ENCODE measurements at places on chromosomes 1 and 21.

- no peak for DNase-seq
These were observed 2.5 kb upstream of the MX2 start for GRCh38 chr21:41359286-41359685.

DNA sequence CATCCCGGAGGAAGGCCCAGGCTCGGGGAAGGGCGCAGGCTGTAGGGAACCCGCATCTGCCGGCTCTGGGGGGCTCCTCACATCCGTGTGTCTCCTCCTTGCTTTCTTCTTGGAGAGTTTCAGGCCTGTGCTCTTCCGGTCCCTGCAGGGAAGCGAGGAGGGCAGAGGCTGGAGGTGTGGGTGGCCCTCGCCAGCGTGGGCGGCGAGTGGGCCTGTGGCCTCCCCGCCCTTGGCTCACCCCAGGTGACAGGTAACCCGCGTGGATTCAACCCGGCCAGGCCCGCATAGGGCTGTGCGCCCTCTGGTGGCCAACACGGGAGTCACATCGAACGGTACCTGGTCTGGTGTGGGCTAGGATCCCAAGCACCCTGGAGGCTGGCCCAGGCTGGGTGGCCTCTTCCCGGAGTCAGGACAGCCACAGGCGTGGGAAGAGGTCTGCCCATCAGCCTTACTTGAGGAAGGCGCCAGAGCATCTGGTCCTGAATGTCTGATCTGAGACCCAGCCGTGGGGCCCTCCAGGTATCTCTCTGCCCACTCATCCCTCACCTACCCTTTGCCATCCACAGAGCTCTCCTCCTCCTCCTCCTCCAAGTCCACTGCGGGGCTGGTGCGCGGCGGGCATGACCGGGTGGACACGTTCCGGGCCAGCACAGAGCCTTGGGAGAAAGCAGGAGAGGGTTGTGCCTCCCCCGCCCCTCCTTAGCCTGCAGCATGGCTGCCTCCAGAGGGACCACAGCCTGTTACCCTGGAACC is 9.6 kb upstream of the TNFRSF25 start:
- DNase-seq: peak; percentile 64

DNA sequence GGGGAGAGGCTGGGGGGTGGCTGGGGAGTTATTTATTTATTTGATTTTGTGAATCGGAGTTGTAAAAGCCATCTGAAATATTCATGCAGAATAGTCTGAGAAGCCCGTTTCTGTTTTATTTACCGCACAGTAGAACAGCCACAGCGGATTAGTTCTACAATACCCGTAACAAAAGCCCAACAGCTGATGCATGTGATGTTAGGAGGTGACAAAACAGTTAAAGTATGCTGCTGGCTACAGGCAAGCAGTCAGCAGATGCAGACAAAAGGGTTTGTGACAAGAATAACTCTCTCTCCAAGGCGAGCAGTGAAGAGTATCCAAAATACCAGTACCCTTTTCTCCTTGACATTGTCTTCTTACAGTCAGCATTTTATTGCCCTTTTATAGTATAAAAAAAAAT is 42.0 kb downstream of the PROX1 start:
- no peak for DNase-seq

DNA sequence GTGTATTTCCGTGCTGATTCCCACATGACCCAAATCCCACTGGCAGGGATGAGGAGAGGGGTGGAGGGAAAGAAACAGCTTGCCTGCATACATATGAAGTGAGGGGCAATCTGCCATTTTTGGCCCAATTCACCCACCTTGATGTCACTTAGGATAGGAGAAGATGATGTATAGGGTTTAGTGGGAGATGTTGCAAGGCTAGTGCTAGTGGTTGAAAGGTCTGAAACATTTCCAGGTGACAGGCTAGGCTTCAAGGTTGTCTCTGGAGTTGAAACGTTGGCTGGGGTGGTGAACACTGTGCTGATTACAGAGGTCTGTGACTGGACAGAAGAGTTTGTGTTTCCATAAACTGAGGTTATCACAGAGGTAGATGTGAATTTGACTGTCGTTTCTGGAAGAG is 12.1 kb downstream of the CD34 start:
- no peak for DNase-seq

GRCh38 chr1:59967141-59967697 is 40.6 kb upstream of the CYP2J2 start:
- DNase-seq: peak; percentile 95

GRCh38 chr1:29713857-29714256 is 477.5 kb downstream of the PTPRU start:
- no peak for DNase-seq

DNA sequence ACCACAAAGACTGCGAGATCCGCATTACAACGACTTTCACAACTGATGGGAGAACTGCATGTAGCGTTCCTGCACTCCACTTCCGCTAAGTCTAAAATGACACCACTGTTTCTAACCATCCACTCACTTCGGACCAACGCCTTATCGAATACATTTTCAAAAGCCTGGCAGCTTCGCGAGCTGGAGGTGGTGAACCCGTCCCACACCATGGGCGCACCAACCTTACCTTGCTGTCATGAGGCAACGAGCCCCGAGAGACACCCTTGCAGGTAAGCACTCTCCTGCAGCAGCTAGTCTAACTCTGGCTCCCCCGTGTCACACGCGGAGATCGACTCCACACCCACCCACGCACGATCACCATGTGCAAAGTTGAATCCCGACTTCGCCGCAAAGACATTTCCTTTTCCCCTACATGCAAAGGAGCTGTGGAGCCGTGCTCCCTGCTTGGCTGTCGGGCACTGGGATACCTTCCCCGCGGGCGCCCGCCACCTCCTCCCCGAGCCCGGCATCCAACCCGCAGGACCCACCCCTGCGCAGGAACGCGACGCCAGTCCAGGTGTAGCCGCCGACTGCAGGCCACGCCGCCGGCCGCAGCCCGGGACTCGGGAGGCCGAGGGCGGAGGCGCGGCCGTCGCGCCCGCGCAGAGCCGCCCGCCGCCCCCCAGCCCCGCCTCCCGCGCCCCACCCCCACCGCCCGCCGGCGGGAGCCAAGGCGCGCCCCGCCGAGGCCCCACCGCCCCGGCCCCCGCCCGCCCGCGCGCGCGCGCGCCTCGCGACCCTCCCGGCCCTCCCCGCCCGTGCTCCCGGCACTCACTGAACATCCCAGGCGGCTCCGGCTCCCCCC is 629 bp downstream of the TAF5L start:
- peak; percentile 74 for DNase-seq

- no peak for DNase-seq
These were observed 29.4 kb upstream of the TMPRSS2 start for GRCh38 chr21:41537356-41537755.

DNA sequence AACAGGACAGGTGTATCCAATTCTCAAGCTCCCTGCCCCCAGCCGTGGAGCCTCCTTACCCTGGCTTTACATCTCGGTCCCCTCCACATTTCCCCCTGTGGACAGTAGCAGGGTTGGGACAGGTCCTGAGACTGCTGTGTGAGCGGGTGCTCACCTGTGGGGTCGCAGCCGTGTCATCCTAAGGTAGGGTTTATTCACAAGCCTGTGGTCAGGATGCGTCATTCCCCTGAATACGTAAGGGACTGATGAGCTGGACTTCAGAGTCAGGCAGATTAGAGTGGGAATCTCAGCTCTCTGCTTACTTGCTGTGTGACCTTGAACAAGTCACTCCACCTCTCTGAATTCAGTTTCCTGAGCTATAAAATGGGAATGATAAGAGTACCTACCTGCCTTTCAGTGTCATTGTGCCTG is 17.7 kb downstream of the ZNF362 start:
- DNase-seq: no peak

DNA sequence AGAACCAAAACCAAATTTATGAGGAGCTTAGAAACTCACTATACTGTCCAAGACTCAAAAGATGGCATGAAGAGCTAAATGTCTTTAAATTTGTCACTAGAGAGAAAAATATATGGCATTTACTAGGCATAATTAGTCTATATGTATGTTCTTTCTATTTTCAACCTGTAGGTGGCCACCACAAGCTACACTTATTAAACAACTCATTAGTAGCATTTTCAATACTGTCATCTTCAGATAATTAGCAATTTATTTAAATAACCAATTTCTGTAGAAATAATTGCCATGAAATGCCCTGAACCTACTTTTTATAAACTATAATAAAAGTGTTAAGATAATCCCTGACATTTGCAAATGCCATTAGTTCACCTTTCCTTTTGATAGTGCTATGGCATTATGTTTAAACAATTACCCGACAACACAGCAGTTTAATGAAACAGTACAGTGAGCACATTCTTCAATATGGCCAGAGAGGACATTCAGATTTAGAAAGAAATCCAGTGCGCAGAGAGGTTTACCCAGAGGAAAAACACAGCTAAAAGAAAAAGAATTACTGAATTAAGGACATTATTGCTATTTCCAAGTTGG is 522.5 kb downstream of the PTBP2 start:
- DNase-seq: peak; percentile 40

DNA sequence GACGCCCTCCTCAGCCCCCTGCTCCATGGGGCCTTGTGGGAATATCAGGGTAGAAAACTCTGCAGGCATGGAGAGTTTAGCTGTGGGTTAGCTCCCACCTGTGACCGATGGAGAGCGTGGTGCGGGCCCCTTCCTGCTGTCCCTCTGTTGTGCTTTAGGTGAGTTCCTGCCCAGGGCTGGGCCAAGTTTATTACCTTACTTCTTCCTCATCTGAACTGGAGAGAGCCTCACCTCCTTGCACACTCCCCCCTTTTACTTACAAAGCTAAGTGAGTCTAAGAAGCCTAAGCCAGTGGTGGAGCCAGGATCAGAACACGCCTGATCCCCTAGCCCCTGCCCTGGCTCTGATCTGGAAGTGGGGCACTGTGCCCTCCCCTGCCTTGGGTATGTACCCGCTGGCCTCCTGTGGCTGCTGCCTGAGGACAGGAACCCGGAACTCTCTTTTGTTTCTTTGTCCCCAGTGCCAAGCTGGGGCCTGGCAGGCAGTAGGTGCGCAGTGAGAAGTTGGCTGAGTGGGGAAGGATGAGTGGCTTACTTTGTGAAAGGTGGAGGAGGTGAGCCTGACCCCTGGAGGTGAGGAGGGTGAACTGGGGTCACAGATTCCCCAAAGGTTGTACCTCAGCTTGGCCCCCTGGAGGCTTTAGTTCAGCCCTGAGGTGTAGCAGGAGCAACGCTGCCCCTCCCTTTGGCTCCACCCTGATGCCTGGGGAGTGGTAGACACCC is 32.9 kb downstream of the ARHGEF10L start:
- DNase-seq: peak; percentile 1

DNA sequence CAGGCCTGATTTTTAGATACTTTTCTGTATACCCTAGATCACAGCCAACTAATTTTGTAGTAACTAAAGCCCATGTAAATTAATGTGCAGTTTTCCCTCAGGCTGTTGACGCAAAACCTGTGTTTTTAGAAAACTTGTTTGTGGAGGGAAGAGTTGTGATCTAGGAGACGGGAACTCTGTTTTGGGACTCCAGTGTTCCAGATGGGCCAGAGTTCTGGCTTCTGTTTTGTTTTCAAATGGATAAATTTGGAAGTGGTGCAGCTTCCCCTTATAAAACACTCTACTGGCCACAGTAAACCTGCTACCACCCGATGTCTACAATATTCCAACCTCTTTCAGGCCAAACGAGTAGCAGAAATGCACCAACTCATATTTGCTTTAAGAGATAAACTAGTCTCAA is 13.6 kb upstream of the GPR88 start:
- DNase-seq: no peak

- no peak for DNase-seq
These were observed 6.1 kb downstream of the PFKFB2 start for GRCh38 chr1:207058878-207059867.

- DNase-seq: no peak
These were observed 14.1 kb downstream of the SUCO start for GRCh38 chr1:172547071-172547470.

GRCh38 chr1:170114906-170115305 is 30.9 kb upstream of the NTMT2 start:
- peak; percentile 62 for DNase-seq

GRCh38 chr1:118786454-118787155 is 201.5 kb downstream of the TBX15 start:
- DNase-seq: no peak

GRCh38 chr1:35112668-35113067 is 33.5 kb downstream of the ZMYM1 start:
- no peak for DNase-seq

DNA sequence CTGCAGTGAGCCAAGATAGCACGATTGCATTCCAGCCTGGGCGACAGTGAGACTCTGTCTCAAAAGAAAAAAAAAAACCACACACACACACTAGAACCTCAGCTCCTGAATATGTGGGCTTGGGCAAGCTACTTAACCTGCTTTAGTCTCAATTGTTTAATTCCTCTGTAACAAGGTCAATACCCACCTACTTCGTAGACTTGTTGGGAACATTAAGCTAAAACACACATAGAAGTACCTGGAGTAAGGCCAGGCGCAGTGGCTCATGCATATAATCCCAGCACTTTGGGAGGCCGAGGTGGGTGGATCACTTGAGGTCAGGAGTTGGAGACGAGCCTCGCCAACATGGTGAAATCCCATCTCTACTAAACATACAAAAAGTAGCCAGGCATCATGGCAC is 77.1 kb downstream of the CLSTN1 start:
- no peak for DNase-seq

- peak; percentile 97 for DNase-seq
These were observed 739.7 kb upstream of the NCAM2 start for GRCh38 chr21:20258542-20258941.

DNA sequence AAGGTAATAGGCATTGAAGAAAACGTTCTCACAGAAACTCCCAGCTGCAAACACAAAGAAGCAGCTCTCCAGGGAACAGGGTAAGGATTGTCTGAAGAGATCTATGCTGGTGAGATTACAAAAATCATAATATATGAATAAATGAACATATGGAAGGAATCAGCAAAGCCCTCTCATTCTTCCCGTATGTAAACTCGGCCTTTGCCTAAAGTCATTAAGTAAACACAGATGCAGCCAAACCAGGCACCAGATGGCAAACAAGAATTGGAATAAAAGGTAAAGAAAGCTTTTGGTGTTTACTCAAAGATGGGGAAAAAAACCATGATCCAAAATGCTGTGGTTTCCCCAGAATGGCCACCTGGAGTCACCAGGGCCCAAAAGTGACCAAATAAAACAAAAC is 76.6 kb upstream of the HOOK1 start:
- no peak for DNase-seq

- DNase-seq: no peak
These were observed 112.0 kb downstream of the DISC1 start for GRCh38 chr1:231738554-231738953.

- DNase-seq: no peak
These were observed 1.7 kb upstream of the TRAPPC10 start for GRCh38 chr21:44010429-44010828.

Data from OCI-M1 (cell line).